ENCODE measurements at places on chromosomes 2 and 18.

- DNase-seq = no peak
Observed at GRCh38 chr2:142796588-142796987, 80.9 kb upstream of the KYNU start.

GRCh38 chr2:42827647-42828486 lies 35.5 kb upstream of the HAAO start:
- DNase-seq = peak; percentile 79

- no peak for DNase-seq
Observed at GRCh38 chr2:152046940-152047339, 51.9 kb downstream of the CACNB4 start.

- DNase-seq = no peak
Observed at GRCh38 chr2:45699032-45699658, 47.7 kb downstream of the PRKCE start.

DNA sequence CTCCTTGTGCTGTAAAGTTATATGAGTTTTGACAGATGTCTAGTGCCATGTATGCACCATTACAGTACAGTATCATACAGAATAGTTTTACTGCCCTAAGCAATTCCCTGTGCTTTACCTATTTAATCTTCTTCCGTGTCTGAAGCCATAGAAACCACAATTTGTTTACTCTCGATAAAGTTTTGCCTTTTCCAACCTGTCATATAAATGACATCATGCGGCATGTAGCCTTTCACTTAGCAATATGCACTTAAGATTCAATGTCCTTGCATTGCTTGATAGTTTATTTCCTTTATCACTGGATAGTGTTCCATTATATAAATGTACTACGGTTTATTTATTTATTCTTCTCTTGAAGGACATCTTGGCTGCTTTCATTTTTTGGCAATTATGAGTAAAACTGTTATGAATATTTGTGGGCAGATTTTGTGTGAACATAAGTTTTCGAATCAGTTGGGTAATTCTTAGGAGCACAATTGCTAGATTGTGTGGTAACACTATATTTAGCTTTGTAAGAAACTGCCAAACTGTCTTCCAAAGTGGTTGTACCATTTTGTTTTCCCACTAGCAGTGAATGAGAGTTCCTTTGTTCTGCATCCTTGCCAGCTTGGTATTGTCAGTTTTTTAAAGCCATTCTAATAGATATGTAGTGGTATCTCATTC lies 136.8 kb upstream of the MAP3K20 start:
- no peak for DNase-seq

GRCh38 chr2:98748292-98749065 lies 17.5 kb upstream of the MGAT4A start:
- no peak for DNase-seq

DNA sequence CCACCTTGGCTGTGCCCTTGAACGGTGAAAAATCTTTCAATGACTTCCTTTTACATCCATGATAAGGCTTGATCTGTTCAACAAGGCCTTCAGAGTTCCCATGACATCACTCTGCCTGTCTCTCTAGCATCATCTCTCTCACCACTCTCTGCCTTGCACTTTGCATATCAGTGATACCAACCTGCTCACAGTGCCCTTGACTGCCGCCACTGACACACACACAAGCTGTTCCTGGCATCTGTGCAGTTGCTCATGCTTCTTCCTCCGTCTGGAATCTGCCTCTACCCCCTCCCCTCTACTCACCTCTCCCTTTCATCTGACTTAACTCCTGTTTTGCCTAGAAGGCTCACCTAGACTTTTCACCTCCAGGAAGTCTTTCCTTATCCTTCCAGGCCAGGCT lies 79.1 kb upstream of the SEC11C start:
- no peak for DNase-seq

GRCh38 chr2:19462256-19462645 lies 103.8 kb upstream of the OSR1 start:
- DNase-seq = no peak

GRCh38 chr2:128320906-128321771 lies 2.5 kb upstream of the HS6ST1 start:
- no peak for DNase-seq

GRCh38 chr2:98568161-98568956 lies 40.0 kb downstream of the COA5 start:
- no peak for DNase-seq

- no peak for DNase-seq
Observed at GRCh38 chr18:53819174-53819573, 405.3 kb downstream of the MBD2 start.

- peak; percentile 92 for DNase-seq
Observed at GRCh38 chr2:191860760-191861466, 14.0 kb upstream of the CAVIN2 start.

- no peak for DNase-seq
Observed at GRCh38 chr2:67459761-67460160, 62.6 kb downstream of the ETAA1 start.

DNA sequence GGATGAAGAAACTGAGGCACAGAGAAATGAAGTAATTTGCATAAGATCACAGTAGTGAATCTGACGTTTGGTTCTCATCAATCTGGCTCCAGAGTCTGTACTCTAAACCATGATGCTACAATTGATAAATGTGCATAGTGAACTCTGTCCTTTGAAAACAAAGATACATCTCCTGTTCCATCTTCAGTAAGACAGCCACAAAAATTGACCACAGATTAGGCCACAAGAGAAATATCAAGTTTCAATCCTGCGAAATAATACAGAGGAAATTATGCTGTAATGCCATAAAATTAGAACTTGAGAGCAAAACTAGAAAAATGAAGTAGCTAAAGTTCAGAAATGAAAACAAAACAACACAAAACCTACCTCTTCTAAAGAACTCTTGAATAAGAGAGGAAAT lies 28.4 kb downstream of the FAM98A start:
- DNase-seq = no peak

DNA sequence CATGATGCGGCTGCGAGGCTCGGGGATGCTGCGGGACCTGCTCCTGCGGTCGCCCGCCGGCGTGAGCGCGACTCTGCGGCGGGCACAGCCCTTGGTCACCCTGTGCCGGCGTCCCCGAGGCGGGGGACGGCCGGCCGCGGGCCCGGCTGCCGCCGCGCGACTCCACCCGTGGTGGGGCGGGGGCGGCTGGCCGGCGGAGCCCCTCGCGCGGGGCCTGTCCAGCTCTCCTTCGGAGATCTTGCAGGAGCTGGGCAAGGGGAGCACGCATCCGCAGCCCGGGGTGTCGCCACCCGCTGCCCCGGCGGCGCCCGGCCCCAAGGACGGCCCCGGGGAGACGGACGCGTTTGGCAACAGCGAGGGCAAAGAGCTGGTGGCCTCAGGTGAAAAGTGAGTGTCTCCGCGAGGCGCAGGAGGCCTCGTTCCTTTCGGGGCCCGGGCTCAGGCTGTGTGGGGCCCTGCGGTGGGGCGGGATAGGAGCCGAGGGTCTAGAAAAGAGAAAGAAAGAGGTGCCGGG lies 520 bp downstream of the GLS start:
- no peak for DNase-seq

- DNase-seq = no peak
Observed at GRCh38 chr2:61018318-61018755, 282 bp upstream of the PUS10 start.

DNA sequence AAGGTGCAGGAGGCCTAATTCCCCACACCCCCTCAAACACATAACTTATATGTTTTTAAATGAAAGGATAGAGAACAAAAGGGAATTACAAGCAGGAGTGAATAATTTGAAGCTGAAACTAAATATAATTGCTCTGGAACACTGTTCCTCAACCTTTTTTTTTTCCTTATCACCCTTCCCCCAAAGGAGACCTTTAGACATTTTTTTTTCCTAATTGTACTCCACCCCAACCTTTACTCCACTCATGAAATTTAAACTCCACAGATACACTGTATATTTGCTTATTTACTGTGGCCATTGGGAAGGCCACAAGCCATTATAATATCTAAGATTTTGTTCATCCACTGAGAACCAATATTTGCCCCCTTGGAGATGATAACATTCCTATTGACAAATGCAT lies 45.4 kb upstream of the PELI1 start:
- DNase-seq = no peak

DNA sequence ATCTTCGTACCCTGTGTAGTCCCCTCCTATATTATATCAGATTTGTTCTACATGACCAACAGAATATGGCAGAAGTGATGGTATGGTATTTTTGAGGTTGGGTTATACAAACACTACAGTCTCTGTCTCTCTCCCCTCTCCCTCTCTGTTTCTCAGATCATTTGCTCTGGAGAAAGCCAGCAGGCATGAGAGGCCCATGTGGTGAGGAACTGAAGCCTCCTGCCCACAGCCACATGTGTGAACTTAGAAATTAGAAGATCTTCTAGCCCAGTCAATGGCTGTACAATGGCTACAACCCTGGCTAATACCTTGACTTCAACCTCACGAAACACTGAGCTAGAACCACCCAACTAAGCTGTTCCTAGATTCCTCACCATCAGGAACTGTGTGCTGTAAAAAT lies 250.6 kb downstream of the SMAD2 start:
- DNase-seq = no peak

GRCh38 chr2:97745474-97746174 lies 32.2 kb downstream of the ZAP70 start:
- DNase-seq = no peak

DNA sequence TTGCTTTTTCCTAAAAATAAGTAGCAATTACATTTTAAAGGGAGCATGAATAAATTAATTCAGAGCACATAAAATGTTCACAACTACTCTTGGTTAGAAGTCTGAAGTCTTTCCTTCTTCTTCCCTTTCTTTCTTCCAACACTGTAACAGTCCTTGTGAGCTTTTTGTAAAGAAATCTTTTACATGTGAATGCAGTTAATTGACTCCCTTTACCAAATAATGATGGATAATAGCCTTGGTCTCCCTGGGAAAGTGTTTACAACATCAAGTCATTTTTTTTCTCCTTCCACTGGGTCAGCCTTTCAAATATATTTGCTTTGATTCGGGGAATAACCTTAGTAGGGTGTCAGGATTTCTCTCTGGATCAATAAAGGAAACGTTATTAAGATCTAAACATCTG lies 39.1 kb downstream of the CALCRL start:
- DNase-seq = no peak

DNA sequence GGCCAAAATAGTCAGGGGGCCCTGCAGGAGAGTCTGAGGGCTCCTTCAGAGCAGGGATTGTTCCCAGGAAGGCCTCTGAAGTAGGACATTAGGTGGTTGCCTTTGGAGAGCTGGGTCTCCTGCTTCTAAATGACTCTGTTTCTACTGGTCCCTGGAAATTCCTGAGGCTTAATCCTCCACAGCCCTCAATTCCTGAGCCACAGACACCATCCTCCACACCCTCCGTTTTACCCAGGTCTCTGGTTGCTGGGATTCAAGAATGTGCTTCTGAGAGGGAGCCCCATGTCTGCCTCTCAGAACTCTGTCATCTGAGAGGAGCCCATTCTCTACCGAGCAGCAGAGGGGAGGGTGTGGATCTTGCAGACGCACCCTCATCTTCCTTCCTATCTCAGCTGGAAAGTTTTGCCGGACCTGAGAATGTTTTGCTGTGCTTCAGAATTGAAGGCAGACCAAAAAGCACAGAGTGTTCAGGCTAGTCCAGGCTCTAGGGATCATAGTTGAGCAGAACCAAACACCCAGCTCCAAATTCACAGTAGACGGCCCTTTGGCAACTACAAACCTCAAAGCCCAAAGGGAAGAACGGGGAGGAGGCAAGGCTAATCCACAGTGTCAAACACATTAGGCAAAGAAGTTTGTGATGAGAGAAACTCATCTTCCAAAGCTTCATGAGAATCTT lies 8.1 kb downstream of the VIT start:
- DNase-seq = no peak

DNA sequence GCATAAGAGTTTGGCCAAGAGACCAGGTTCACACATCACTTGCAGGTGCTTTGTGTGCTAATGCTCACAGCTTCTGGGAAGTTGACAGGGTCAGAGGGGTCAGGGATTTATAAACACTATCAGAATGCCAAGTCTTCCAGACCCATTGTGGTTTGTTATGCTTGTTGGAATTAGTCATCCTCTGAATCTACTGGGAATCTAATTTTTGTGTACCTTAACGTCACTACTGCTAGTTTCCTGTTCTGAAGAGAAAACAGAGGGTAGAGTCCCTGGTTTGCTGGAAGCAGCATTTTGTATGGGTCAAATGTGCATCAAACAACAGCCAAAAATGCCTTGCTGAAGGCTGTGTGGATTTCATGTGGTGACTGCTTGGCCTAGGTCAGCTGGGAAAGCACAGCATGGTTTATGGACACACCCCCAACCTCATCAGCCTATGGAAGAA lies 33.3 kb downstream of the ANTXR1 start:
- DNase-seq = peak; percentile 79

DNA sequence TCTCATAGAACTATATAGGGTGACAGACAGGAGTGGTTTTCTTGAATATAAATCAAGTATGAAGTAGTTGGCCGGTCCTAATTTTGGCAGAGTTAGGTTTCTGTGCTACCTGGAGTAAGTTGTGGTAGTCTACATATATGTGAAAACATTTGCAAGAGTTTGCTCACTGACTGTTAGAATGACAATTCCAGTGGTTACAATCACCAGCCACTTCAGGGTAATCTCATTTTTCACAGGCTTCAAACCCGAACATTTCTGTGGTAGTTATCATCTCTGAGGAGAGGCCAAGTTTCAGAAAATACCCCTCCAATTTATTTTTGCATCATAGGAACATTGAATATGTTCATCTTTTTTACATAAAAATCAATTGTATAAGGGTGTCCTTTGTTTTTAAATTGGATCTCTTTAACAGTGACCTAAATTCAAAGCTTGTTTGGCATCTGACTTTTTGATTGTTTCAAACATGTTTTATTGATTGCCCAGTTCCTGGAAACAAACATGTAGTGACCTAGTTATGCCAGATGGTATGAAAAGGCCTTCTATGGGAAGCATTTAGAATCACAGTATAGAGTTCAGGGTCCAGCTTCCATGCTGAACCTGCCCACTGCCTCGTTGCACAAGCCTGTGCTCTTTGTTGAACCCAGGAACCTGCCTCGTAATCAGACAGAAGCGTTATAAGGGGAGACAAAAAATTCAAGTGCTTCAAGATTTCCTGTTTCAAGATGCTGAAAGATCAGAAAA lies 250.6 kb downstream of the LTBP1 start:
- DNase-seq = peak; percentile 74

- DNase-seq = no peak
Observed at GRCh38 chr2:135664623-135665068, 77.0 kb upstream of the UBXN4 start.

GRCh38 chr2:78766459-78766858 lies 259.0 kb upstream of the REG3G start:
- no peak for DNase-seq

DNA sequence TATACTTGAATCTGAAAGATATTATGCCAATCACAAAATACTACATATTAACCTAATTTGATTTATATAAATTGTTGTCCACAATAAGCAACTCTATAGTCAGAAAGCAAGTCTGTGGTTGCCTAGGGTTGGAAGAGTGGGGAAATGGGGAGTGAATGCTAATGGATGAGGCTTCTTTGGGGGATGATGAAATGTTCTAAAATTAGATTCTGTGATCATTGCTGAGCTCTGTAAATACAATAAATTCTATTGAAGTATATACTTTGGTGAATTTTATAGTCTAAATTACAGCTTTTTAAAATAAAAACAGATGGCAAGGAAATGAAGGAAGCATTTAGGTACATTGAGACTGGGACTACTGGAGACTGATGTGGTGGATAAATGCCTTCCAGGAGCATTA lies 275.5 kb downstream of the MBD2 start:
- DNase-seq = no peak
